ENCODE measurements at places on chromosomes 1 and 21. TPM values are rescaled to one million over a fixed set of nuclear protein-coding genes. Genes with fewer than 3 reads are reported as not detected.

SPRR2B gene
- total RNA-seq = not detected

GRCh38 chr1:8408151-8408839, 90.4 kb downstream of the SLC45A1 start:
- no peak for DNase-seq

- peak; percentile 82 for DNase-seq
Observed at GRCh38 chr1:151458802-151459330, 428 bp downstream of the POGZ start.

DNA sequence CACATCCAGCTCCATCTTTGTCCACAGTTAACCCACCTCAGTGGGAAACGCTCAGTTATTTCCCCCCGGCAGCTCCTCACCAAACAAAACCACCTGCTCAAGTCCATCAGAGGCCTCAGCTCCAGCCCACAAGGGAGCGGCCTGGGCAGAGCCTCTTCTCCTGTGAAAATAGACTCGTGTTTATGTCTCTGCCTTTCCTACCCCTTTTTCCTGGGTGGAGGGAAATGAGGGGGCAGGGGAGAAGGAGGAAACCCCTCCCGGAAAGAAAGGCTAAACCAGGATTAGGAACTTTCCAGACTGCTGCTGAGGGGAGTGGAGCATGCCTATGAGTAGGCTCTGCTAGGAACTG, 81.6 kb downstream of the PAX7 start:
- DNase-seq = no peak

- no peak for DNase-seq
Observed at GRCh38 chr1:76625886-76626678, 241.2 kb upstream of the ST6GALNAC5 start.

NEGR1 gene
- total RNA-seq = 5.2 TPM

Measured in cardiac septum (tissue), 1 donor.